ENCODE measurements at places on chromosomes 4 and X.

GRCh38 chrX:69396916-69397315 lies 107.2 kb upstream of the NALF2 start:
- DNase-seq = peak; percentile 73

DNA sequence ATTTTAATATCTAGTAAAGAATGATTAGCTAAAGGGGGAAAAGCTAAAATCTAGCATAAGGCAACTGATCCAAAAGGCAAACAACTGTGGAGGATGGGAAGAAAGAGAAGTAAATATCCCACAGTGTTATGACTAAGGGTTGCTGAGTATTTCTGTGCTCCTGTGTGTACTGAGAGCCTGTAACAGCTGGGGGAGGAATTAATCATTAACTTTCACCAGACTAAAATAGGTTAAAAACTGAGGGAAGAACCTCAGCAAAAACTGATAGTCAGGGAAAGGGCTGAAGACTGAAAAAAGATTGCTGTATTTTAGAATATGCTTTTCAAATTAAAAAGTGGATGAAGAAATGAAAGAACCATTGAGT lies 365.9 kb downstream of the CXXC4 start:
- no peak for DNase-seq

DNA sequence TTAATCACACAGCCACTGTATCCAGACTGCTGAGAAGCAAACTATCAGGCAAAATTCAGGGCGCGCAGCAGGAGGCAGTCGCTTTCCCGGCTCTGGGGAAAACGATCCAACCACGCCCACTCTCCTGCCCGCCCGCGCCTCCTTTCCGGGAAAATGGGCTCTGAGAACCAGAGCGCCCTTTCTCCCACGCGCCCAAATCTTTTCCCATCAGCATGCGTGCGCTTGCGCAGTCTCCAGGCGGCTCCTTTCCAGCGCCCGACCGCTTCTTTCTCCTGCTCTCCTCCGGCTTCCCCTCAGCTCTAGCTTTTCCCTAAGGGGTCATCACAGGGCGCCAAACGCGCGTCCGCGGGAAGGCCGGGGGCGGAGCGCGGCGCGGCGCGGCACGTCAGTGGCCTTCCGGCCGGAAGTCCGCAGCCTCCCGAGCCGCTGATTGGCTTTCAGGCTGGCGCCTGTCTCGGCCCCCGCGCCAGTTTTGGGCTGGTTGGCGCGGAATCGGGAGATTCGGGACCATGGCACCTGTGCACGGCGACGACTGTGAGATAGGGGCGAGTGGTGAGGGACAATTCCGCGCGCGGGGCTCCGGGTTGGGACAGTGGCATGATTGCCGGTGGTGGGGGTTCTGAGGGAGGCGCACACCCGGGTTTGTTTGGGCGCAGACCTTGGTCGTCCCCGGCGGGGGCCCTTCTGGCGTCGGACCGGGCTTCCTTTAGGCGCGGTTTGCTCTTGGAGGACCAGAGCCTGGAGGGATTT lies at the start of gene POLA1:
TSS of gene POLA1 (plus strand) at position 466 of the 750 bp plus-strand sequence. CDS start at position 510, 44 bp downstream.
- peak; percentile 93 for DNase-seq

DNA sequence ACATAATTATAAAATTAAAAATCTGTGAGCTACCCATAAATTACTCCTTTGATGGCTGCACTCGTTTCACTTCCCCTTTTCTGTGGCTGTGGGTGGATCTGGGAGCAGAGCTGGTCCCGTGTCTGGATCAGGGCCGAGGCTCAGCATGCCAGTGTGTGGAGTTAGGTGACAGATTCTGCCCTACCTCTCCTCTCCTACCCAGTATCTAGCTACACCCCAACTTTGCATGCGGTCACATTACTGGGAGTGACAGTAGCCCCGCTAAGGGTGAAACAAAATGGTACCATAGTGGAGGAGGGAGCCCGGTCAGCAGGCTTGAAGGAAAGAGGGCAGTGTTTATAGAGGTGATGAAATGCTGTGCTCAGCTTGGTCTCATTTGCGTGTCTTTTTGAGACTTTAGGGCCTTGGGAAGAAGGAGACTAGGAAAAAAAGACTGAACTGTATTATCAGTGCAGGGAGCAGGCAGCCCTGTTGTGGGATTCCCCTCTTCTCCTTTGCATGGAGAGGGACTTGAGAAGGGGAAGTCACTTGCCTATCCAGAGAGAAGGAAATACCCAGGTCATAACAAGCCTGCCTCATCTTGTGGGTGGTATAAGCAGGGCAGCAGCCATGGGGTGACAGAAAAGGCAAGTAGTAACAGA lies 48.4 kb downstream of the ARHGAP10 start:
- no peak for DNase-seq

DNA sequence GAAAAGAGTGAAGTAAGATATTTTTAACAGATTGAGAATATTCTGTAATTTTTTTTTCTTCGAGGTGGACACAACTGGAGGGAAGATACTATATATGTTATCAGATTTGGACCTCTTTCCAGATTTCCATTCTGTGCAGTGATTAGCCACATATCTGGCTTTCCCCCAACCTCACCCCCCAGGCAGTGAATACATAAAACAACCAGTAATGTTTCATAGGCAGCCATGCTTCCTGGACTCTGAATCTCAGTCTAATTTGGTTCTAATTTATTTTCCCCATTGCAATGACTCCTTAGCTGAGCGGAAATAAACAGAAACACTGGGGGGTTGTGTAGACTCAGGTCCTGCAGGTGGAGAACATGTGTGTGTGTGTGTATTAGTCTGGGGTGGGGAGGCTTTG lies 226.5 kb downstream of the FBXW7 start:
- DNase-seq = no peak

DNA sequence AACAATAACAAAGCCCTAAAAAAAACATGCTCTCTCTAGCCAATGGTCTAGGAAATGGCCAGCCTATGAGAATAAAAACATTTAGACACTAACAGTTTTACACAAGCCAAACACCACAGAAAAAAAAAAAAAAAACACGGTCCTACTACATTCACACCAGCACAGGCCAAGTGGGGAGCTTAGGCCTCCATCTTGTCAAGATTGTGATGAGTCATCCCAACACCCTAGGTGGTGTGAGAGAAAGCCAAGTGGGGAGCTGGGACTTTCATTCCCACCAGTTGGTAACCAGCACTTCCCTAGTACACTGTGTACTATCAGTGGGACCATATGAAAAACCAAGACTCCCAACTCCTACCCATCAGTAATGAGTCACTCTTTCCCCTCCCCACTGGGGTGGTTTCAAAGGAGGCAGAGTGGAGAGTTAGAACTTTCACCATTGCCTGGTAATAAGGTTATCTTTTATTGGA lies 95.6 kb downstream of the ADAMTS3 start:
- DNase-seq = no peak

DNA sequence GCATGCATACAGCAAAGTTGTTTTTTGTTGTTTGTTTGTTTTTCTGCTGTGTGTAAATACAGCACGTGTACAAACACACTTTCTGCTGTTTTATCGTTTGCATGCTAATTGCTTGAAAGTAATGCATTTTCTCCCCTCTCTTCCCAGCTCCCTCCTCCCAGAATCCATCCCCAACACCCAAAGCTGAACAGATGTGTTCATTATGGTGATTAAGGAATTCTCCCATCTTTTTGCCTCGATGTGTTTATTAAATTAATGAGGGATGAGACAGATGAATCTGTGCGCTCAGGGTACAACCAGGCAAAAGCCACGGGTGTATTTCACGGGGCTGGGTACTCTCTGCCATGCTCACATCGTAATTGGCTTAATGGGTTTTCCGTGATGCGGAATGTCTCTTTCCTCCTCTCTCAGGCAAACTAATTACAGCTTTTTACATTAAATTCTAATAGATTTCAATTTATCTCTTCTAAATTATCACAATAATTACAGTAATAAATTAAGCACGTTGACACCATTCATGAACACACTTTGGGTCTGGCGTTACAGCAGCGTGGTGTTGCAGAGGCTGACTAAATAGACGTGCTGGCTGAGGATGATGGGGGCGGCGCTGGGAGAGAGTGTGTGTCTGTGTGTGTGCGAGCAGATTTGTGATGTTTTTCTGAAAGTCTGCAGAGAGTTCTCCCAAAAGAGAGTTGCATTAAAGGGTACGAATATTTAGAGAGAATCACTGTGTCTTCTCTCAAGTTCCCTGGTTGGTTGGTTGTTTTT lies 117.7 kb downstream of the CRLF2 start:
- DNase-seq = no peak

- DNase-seq = no peak
Observed at GRCh38 chr4:182018691-182019090, 224.5 kb upstream of the TENM3 start.

DNA sequence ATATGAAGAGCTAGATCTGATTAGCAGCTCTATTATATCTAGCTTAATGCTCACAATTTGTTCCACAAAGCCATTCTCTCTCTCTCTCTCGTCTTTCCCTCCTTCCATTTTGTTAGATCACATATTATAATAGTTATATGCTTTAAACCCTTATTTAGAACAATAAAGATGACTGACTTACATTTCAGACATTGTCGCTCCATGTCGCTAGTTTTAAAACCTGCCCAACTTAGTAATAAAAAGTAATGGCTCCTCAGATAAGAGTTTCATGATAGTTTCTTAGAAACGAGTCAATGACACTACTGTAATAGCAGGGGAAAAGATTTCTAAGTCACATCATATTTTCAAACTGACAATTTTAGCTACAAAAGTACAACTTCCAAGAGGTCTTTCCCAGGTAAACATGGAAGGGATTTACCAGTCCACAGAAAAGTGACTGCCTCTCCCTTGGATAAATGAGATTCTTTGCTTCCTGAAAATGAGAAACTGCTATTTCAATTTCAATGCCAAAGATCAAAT lies 38.5 kb upstream of the YTHDC1 start:
- DNase-seq = no peak

GRCh38 chr4:48909697-48910096 lies 3.1 kb upstream of the OCIAD2 start:
- DNase-seq = peak; percentile 20

DNA sequence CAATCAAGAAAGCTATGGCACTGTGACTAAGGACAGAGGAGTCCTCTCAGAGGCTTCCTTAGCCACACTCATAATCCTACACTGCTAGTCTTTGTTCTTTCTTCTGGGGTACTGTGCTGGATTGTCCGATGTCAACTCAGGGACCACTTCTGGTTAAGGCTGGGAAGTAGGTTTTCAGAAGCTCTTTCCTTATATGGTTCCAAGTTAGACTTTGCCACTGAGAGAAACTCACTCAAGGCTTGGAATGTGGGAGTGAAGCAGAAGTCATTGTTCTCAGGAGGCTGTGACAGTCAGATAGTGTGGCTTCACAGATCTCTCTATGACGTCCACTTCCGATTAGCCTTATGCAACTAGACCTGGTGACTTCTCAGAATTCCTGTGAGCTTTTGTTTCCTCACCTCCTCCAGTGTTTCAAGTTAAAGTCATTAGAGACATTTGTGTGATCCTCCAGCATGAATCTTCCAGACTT lies 317.3 kb upstream of the F9 start:
- DNase-seq = no peak

- no peak for DNase-seq
Observed at GRCh38 chr4:78592088-78592783, 40.7 kb downstream of the ANXA3 start.
